ENCODE measurements at places on chromosomes 5 and 9.

- DNase-seq = no peak
These were observed 175.8 kb downstream of the TENT4A start for GRCh38 chr5:6889030-6889429.

- no peak for DNase-seq
These were observed 22.3 kb downstream of the KCNT1 start for GRCh38 chr9:135724186-135724787.

- DNase-seq = no peak
These were observed 180.3 kb upstream of the WWC1 start for GRCh38 chr5:168110870-168111832.

- no peak for DNase-seq
These were observed 180.7 kb upstream of the ZNF618 start for GRCh38 chr9:113695440-113695851.

DNA sequence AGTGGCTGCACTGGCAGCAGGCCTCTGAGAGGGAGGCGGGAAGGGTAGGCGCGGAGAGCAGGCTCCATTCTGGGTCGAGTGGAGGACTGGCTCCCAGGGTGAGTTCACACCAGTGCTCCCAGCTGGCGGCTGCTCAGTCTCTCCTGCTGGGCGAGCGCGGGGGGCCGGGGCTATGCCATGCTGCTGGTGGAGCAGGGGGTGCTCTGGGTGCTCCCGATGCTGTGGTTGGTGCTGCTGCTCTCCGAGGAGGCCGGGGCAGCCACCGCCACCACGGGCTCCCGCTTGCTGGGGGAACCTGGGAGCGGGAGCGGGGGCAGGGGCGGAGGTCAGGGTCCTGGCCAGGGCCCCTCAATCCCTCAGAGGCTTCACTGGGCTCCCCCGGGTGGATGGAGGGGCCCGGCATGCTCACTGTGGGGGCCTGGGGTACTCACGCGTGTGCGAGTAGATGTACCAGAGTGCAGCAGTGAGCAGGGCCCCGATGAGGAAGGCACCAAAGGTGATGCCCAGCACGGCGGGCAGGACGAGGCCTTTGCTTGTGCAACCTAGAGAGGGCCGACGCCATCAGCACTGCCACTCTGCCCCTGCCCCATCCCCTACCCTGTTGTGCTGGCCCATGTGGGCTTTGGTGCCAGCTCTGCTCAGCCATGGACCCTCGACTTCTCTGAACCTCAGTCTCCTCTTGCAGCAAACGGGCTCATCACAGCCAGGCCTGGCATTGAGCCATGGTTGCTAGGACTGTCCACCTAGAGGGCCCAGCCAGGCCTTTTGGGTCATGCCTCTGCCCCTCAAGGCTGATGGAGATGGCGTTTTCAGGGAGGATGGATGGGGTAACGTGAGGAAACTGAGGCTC, 13.1 kb downstream of the FPGS start:
- no peak for DNase-seq

GRCh38 chr5:16736158-16736995, 119.6 kb upstream of the RETREG1 start:
- no peak for DNase-seq

- DNase-seq = no peak
These were observed 160.1 kb upstream of the SHB start for GRCh38 chr9:38229104-38229500.

GRCh38 chr5:9905661-9906060, 275.5 kb upstream of the TAS2R1 start:
- DNase-seq = no peak

DNA sequence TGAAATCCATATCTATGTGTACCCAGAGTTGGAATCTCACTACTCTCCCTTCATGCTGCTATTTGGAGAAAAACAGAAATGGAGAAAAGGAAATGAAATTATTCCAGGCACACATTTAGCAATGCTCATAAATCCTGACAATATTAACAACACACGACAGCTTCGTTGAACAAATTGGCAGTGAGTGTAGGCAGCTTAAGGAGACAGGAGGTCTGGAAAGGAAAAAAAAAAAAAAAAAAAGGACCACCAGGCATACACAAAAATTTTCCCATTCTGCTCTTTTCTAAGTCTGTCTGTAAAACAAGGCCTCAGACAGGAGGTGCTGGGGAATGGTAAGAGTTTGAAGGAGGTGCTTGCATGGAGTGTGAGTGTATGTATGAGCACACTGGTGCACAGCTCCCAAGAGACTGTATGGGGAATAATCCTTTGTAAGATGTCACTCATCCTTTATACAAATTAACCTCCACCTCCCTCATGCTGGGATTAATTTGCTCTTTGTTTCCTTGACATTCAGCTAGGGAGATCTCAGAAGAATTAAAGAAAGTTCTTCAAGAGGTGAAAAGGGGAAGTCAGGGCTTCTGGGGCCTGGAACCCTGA, 78.9 kb downstream of the ASTN2 start:
- no peak for DNase-seq

- DNase-seq = no peak
These were observed 111.0 kb upstream of the RETREG1 start for GRCh38 chr5:16727755-16728325.

GRCh38 chr5:39381376-39381775, 17.1 kb upstream of the C9 start:
- DNase-seq = no peak

- DNase-seq = no peak
These were observed 50.3 kb downstream of the ARHGAP26 start for GRCh38 chr5:142820447-142820846.

DNA sequence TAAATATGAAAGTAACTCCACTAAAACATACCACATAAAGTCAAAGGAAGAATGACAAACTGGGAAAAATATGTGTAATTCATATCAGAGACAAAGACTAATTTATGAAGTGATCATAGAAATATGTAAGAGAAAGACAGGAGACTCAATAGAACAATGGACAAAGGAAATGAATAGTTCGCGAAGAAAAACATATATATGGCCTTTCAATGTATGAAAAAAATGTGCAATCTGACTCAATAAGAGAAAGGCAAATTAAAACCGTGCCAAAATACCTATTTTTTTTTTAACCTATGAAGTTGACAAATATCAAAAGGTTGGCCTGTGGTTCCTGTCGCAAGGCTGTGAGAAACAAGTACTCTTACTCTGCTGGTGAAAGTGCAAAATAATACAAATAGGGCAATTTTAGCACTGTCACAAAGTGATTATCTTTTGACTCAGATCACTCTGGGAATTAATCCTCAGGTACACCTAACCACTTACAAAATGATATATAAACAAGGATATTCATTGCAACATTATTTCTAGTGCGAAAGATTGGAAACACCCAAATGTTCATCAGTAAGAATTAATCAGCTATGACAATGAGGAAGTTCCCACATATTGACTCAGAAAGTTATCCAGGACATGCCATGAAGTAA, 3.7 kb downstream of the C9 start:
- no peak for DNase-seq

- no peak for DNase-seq
These were observed 281.7 kb upstream of the PTGER4 start for GRCh38 chr5:40397976-40398375.

DNA sequence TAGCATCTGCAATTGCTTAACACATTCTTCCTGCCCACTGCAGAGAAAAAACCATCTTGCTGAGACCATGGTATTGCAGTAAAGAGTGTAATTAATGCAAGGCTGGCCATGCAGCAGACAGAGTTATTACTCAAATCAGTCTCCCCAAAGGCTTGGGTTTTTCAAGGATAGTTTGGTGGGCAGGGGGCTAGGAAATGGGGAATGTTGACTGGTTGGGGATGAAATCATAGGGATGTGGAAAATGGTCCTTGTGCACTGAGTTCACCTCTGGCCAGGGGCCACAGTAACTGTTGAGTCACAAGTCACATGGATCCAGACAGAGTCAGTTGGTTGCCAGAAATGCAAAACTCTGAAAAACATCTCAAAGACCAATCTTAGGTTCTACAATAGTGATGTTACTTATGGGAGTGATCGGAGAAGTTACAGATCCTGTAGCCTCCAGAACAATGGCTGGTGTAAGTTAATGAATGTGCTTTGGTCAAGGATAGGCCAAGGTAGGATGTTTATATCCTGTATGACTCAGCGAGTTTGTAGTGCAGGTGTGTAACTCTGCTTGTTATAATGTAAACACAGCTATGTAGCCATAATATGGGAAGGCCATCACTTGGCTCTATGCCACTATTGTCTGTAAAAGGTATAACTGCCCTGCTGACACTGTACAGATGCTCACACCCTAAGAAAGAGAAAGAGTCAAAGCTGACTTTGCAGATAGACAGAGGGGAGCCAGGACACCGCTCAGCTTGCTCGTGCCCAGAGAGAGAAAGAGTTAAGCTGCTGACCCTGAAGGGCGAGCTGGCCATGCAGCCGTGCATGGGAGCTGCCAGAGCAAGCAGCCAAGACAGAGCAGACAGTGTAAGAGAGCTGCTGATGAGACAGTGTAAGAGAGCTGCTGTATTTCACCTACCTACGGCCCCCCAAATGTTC, 27.2 kb downstream of the C9orf152 start:
- DNase-seq = no peak

GRCh38 chr9:70615464-70616138, 201.1 kb upstream of the KLF9 start:
- DNase-seq = no peak

GRCh38 chr9:79151791-79152190, 420.0 kb upstream of the TLE4 start:
- DNase-seq = no peak

- no peak for DNase-seq
These were observed 215.2 kb upstream of the KLF4 start for GRCh38 chr9:107704774-107705173.

DNA sequence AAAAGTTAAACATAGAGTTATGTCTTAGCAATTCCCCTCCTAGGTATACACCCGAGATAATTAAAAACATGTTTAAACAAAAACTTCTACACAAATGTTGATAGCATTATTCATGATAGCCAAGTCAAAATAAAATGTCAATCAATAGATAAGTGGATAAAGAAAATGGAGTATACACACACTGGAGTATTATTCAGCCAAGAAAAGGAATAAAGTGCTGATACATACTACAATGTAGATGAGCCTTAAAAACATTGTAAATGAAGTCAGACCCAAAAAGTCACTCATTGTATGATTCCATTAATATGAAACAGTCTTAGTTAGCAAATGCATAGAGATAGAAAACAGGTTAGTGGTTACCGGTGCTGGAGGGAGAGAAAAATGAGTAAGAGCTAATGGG, 34.3 kb upstream of the SHB start:
- no peak for DNase-seq

DNA sequence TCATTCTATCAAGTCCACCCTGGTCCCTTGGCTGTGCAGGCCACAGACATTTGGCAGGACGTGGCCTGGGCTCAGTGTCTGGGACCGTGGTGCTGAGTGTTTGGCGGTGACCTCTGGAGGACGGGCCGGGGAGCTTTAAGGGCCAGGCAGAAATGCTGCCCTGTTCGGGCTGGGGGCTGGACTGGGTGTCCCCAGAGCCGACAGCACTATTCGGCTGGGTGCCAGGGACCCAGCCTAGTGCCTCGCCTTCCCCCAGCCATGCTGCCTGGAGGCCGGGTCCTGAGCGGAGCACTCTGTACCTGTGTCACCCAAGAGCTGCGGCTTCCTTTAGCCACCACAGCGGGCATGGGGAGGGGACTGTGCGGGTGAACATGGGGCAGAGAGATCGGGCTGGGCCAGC, 40.4 kb downstream of the COL5A1 start:
- no peak for DNase-seq

- no peak for DNase-seq
These were observed 22.8 kb downstream of the CCDC69 start for GRCh38 chr5:151200913-151201595.

DNA sequence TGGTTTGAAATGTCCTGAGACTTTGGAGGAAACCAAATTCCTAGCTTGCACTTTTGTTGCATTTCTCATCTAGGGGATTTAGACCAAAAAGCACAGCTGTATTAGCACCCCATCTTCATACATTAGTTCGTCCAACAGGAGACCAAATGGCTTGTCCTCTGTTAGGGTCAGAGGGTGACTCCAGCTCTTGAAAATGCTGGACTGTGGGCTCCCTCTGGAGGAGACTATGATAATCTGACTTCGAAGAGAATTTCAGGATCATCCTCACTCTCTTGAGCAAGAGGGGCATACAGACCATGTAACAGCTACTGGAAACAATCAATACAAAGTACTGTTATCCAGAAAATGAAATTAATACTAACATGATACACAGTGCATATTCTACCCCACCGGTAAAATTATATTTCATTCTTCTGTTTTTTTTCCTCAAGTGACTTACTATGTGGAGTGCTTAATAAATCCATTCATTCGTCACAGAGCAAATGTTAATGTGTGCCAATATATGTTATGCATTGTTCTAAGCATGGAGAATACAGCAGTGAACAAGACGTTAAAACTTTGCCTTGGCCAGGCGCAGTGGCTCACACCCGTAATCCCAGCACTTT, 63.7 kb upstream of the PPP2CA start:
- DNase-seq = peak; percentile 10

GRCh38 chr5:55418994-55419968, 111.5 kb downstream of the MTREX start:
- DNase-seq = no peak

GRCh38 chr9:134709512-134710270, 68.1 kb downstream of the COL5A1 start:
- DNase-seq = no peak

- DNase-seq = no peak
These were observed 73.3 kb downstream of the AK8 start for GRCh38 chr9:132804576-132805295.

- no peak for DNase-seq
These were observed 22.1 kb upstream of the PTGES start for GRCh38 chr9:129774791-129775447.

- DNase-seq = no peak
These were observed 10.3 kb upstream of the ABL1 start for GRCh38 chr9:130824643-130825350.

DNA sequence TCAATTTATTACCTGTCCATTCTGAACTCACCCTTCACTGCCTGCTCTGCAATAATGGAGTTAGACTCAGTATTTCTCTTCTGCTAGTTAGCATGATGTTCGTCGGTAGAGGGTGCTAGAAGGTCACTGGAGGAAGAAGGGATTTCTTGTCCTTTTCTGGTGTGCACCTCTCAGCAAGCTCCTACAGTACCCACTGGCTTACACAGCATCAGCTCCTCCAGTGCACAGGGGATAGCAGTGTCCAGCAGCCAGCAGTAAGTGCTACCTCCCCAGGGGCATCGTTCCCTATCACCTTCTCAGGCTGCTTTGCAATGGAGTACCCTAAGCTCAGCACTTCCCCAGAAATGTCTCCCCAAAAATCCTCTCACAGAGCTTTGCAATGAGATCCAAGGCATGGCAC, 45.9 kb upstream of the APC start:
- no peak for DNase-seq

- DNase-seq = no peak
These were observed 11.7 kb upstream of the NSMF start for GRCh38 chr9:137470785-137471184.

- DNase-seq = no peak
These were observed 211.7 kb downstream of the SNCAIP start for GRCh38 chr5:122523776-122524175.
